ENCODE measurements at places on chromosomes 3 and 15.

DNA sequence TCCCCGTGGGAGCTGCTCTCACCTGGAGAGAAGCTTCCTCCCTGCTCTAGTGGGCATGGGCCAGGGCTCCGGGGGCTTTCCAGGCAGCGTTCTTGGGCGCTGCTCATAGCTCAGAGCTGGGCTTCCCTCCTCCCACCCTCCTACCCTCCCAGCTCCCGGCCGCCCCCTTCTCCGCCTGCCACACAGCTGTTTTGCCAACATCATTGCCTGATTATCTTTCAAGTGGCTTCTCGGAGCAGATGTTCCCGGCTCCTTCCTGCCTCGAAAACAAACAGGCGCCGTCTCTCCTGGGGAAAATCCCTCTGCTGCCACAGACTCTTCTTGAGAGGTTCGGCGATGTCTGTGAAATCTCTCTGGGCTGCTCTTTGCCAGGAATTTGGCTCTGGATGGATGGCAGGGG, 195.6 kb downstream of the RPLP1 start:
- DNase-seq = no peak

DNA sequence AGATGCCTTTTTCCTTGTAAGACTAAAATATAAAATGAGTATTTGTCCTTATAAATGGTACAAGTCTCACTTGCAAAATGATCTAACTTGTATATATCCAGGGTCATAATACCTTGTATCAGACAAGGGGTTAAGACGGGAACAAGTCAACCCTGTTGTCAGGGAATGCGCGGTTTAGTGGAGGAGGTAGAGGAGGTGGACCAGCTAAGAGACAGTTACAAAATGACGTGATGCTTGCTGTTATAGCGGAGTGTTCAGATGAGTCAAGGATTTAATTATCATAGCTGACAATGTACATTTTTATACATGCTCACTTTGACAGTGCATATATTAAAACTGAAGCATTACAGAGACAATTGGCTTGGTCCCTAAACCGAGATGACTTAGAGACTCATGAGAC, 26.8 kb upstream of the KLHL25 start:
- no peak for DNase-seq

- no peak for DNase-seq
These were observed 41.5 kb downstream of the TMEM41A start for GRCh38 chr3:185457376-185457775.

DNA sequence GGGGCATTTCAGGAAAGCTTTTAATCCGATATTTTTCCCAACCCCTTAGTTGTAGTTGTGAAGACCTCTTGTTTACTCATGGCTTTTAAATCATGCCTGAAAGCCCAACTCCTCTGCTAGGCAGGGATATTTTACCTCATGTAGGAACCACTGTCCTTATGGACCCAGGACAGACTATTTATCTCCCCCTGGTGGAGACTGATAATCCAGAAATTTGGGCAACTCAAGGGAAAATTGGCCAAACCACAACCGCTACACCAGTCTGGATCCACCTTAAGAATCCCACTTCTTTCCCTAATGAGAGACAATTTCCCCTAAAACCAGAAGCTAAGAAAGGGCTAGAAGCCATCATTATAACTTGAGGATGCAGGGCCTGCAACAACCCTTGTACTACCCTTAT, 248.1 kb upstream of the STAC start:
- no peak for DNase-seq

DNA sequence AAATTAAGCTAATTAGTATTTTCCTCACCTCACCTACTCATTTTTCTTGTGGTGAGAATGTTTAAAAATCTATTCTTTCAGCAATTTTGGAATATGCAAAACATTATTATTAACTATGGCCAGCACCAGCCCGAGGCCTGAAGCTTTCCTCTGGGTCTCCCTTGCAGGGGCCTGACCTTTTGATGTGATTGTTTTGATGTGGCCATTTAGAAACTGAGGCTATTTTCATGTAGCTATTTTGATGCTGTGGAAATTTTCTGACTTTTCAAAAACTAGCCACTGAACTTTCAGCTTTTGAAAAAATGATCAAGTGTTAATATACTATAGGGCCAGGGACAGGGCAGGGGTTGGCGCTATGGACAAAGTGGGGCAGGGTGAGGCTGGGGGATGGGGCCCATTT, 8.2 kb upstream of the CCR9 start:
- no peak for DNase-seq

- DNase-seq = no peak
These were observed 57.1 kb upstream of the TLE3 start for GRCh38 chr15:70154718-70155347.

DNA sequence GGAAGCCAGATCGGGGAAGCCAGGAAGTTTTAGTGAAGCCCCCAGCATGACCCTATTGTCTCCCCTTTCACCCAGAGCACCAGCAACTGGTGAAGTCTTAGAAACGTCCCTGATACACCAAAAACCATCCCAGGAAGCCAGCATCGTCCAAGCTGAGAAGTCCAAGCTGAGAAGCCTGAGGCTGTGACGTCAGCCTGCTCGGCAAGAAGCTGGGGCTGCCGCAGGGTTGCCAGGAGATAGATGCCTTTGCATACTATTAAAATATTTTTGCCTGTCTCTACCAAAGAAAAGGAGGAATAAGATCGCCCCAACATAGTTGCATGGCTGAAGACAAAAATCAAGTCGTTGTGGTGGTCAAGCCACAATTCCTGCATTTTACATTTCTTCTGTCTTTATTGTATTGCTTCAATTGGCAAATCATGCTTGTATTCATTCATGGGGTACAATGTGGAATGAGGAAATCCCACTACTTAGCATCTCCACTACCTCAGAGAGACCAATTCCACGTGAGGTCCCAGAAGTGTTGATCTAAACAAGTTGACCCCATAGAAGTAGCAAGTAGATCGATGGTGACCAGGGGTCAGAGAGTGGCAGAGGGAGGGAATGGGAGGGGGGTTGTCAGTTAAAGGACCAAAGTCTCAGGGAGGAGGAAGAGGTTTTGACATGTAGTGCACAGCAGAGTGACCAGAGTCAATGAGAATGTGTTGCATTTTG, 19.6 kb upstream of the EMC3 start:
- DNase-seq = no peak

GRCh38 chr3:27209617-27210264, 159.4 kb downstream of the NEK10 start:
- no peak for DNase-seq

DNA sequence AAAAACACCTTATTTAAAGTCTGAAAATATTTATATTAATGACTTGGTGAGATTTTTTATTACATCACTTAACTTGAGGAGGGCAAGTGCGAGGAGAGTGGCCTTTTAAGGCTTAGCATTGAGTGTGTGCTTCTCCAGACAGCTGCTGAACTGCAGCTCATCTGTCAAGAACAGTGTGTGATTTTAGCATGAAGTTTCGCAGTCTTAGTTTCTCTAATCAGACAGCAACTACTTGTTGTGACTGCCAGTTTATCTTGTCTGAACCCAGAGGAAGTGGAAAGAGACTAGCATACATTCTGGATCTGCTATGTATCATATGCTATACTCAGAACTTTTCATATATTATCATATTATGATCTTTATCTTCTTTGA, 291.7 kb upstream of the ROPN1 start:
- DNase-seq = no peak

- DNase-seq = no peak
These were observed 26.8 kb downstream of the KAT2B start for GRCh38 chr3:20066850-20067617.

DNA sequence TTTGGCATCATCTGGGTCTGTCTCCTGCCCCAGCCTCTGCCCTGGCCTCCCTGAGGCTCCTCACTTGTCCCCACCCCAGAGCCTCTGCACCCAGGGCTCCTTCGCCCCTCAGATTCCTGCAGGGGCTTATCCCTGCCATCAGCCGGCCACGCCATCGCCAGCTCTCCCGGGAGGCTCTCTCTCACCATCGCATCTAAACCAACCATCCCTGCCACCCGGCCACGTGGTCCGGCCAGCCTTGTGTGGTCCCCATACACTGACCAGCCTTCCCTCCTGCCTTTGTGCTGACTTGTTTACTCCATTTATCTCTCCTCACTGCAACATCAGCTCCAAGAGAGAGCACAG, 134.3 kb upstream of the IQSEC1 start:
- DNase-seq = no peak

DNA sequence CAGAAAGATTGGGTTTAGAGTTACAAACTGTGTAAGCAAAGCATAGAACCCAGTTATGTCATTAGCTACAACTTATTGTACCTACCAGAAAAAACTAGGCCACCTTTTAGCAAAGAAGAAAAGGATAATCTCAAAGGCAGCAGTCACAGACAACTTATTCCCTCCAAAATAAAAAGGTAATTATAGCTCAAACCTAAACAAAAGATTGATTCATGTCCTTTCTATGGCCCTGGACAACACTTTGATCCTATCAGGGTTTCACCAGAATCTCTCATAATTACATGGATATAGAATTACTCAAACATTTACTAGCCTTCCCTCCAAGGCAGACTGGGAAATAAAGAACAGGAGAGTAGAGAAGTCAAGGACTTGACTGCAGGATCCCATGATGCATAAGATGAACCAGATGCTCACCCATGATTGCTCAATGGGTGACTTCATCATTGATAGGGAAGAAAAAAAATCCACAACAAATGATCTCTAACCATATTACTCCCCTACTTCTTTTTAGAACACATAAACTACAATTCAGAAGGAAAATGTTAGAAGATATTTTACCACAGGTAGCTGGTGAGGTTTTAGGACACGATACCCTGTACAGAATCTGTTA, 17.4 kb downstream of the DET1 start:
- no peak for DNase-seq

- peak; percentile 62 for DNase-seq
These were observed 33.3 kb upstream of the HACD2 start for GRCh38 chr3:123618076-123618708.

DNA sequence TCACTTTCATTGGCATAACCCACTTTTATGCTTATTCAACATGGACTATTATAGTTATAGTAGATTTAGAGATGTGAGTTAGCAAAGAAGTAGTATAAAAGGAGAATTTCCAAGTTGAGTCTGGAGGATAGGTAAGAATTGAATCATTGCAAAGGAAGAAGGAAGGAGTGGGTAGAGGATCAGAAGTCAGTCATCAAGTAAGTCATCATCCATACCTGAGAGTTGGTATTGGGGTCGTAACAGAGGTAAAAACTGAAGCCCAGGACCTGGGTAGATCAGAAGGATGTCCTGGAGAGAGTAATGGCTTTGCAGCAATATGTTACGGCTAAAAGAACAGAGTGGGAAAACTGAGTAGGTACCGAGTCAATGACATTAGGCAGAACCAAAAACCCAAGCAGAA, 265.7 kb downstream of the SUCLG2 start:
- DNase-seq = no peak

DNA sequence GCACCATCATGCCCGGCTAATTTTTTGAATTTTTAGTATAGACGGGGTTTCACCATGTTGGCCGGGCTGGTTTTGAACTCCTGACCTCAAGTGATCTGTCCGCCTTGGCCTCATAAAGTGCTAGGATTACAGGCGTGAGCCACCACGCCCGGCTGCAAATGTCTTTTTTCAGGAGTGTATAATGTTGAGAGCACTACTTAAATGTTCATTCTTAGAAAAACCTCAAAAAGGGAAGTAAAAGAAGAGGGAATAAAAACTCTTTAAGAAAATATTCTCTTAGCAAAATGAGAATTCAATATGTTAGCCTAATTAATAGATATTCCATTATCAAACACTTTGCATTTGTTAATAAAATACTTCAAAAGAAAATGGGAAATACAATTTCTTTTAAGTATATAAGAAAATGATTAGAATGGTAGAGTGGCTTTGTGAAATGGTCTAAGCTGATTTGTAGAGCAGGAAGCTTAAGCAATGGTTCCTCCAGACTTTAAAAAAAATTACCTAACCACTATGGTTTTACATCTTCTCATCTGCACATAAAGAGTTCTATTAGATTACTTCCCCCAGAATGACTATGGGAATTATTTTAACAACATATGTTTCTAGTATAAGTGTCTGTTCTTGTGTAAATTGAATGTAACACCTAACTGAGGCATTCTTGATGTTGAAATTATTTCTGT, 226.7 kb upstream of the ALCAM start:
- DNase-seq = peak; percentile 48

GRCh38 chr15:31067890-31068603, 33.5 kb downstream of the TRPM1 start:
- no peak for DNase-seq
